Suprapubic skin (tissue), 4 donors: ENCODE measurements at places on chromosomes 4 and X. TPM values are rescaled to one million over a fixed set of nuclear protein-coding genes. Genes with fewer than 3 reads are reported as not detected.

GRCh38 chr4:10732914-10733415, 48.4 kb upstream of the CLNK start:
- no peak for DNase-seq
- H3K36me3 ChIP-seq, result no peaks in the 10 kb centered on the region
- H3K4me3 ChIP-seq, result no peak overlapping the region
- no peaks in the 10 kb centered on the region for H3K27me3 ChIP-seq
- no peak overlapping the region for H3K27ac ChIP-seq

DNA sequence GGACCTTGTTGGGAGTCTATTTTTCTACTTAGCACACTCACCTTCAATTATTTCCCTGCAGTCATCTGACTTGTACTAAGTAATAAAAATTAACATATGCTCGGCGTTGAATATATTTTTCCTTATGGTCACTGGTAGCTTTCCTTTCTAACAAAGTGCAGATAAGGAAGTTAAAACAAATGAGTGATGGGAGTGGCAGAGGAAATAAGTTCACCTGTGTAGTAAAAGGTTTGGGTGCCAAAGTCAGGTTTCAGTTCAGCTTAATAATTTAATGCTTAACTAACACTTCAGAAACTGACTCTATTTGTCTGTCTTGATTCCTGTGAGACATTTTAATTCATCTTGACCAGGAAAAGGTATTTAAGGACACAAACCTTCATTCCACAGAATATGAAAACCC, 184.4 kb downstream of the PCDH7 start:
- H3K4me3 ChIP-seq, result no peak overlapping the region
- H3K4me1 ChIP-seq, result no peaks in the 10 kb centered on the region
- no peak for DNase-seq
- H3K27me3 ChIP-seq, result no peaks in the 10 kb centered on the region

DNA sequence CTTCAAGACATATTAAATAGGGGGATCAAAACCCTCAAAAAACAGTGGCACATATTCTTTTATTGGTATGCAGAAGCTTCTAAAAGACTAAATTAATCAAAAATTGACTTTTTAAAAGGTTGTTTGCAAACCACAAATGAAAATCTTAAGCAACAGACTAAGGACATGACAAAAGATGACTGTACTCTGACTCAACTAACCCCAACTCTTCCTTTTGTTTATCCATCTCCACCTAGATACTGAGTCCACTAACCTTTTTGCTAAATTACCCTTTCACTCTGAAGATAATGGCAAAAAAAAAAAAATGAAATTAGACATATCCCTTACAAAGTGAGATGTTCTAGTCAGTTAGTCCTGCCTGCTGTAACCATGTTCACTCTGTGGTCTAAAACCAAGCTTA, 91.6 kb upstream of the NLRP2B start:
- DNase-seq, result no peak
- H3K4me1 ChIP-seq, result no peaks in the 10 kb centered on the region
- no peaks in the 10 kb centered on the region for H3K27me3 ChIP-seq
- H3K4me3 ChIP-seq, result no peak overlapping the region
- H3K27ac ChIP-seq, result no peak overlapping the region

- H3K36me3 ChIP-seq, result no peaks in the 10 kb centered on the region
- DNase-seq, result no peak
- no peak overlapping the region for H3K27ac ChIP-seq
- H3K4me3 ChIP-seq, result no peak overlapping the region
These were observed 155.4 kb downstream of the GPM6A start for GRCh38 chr4:175656649-175657048.

GRCh38 chr4:55503169-55503568, 43.5 kb downstream of the CLOCK start:
- DNase-seq, result no peak
- no peak overlapping the region for H3K4me3 ChIP-seq
- peaks cover 11% of the 10 kb centered on the region for H3K36me3 ChIP-seq
- no peak overlapping the region for H3K27ac ChIP-seq

GRCh38 chr4:173763389-173763788, 233.4 kb upstream of the HAND2 start:
- DNase-seq, result no peak
- no peak overlapping the region for H3K27ac ChIP-seq
- H3K27me3 ChIP-seq, result no peaks in the 10 kb centered on the region
- no peaks in the 10 kb centered on the region for H3K36me3 ChIP-seq

DNA sequence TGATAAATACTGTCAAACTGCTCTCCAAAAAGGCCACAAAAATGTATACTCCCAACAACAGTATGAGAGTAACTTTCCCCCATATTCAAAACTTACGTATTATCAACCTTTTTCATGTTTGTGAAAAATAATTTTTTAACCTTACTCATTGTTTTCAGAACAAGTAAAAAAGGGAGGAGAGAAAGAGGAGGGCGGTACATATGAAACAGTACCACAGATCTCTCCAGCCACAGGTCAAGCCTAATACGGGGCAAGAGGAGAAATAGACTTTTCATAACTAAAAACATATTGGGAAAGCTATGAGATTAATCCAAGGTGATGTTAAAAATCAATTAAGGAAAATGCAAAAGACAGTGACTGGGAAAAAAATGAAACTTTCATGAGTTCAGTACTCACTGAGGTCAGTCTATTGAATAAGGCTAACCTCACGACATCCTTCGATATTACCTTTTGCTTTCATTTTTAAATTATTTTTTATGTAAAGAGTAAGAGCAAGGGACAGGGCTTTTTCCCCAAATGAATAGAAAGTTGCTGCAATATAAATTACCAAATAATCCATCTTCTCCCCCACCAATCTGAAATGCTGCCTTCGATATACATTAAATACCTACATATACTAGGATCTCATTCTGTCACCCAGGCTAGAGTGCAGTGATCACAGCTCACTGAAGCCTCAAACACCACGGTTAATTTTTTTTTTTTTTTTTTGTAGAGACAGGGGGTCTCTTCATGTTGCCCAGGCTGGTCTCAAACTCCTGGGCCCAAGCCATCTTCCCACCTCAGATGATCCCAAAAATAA, 25.3 kb downstream of the FBXW7 start:
- H3K4me3 ChIP-seq, result no peak overlapping the region
- H3K4me1 ChIP-seq, result no peaks in the 10 kb centered on the region
- H3K27me3 ChIP-seq, result no peaks in the 10 kb centered on the region
- H3K27ac ChIP-seq, result no peak overlapping the region
- no peak for DNase-seq
- H3K36me3 ChIP-seq, result no peaks in the 10 kb centered on the region

- peaks cover 12% of the 10 kb centered on the region for H3K27me3 ChIP-seq
- H3K36me3 ChIP-seq, result no peaks in the 10 kb centered on the region
- H3K27ac ChIP-seq, result no peak overlapping the region
- peak; percentile 74 for DNase-seq
- H3K4me1 ChIP-seq, result no peaks in the 10 kb centered on the region
- H3K4me3 ChIP-seq, result no peak overlapping the region
These were observed 42.0 kb downstream of the PSAPL1 start for GRCh38 chr4:7392438-7393421.

GRCh38 chr4:22348410-22348809, 167.5 kb downstream of the ADGRA3 start:
- DNase-seq, result no peak
- H3K27me3 ChIP-seq, result no peaks in the 10 kb centered on the region
- H3K36me3 ChIP-seq, result no peaks in the 10 kb centered on the region
- no peak overlapping the region for H3K4me3 ChIP-seq

DNA sequence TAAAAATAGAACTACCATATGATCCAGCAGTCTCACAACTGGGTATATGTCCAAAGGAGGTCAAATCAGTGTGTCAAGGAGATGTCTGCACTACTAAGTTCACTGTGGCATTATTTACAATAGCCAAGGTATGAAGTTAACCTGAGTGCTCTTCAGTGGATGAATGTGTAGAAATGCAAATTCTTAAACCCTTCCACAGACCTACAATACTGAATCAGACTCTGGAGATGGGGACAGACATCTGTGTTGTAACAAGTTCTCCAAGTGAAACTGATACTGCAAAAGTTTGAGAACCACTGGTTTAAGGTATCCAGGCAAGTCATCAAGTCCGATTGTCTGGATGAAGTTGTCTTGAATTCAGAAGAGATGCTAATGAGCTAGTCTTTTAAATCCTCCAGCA, 38.5 kb downstream of the SMAD1 start:
- no peak for DNase-seq
- H3K27ac ChIP-seq, result no peak overlapping the region
- no peaks in the 10 kb centered on the region for H3K27me3 ChIP-seq
- peaks cover 5% of the 10 kb centered on the region for H3K36me3 ChIP-seq
- H3K4me1 ChIP-seq, result peaks cover 18% of the 10 kb centered on the region

- no peak overlapping the region for H3K4me3 ChIP-seq
- no peaks in the 10 kb centered on the region for H3K27me3 ChIP-seq
- DNase-seq, result no peak
- no peaks in the 10 kb centered on the region for H3K36me3 ChIP-seq
- H3K4me1 ChIP-seq, result no peaks in the 10 kb centered on the region
- H3K27ac ChIP-seq, result no peak overlapping the region
These were observed 1870.5 kb upstream of the TENM3 start for GRCh38 chr4:180372691-180373090.

DNA sequence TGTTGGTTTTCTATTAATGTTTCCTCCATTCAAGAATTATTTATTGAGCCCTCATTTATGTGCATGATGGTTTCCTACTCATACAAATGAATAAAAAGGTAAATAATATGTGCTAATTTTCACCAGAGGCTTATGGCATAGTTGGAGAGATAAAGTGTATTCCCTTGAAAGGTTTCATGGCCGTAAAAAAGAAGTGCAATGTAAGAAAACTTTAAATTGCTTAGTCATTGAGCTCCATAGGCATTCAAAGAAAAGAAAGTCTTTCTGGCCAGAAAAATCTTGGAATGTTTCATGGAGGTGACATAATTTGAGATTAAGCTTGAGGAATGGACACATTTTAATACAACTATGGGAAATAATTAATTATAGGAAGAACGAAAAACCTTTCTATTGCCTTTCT, 8.7 kb downstream of the KLHL4 start:
- no peak overlapping the region for H3K27ac ChIP-seq
- no peak for DNase-seq
- H3K4me1 ChIP-seq, result no peaks in the 10 kb centered on the region
- no peak overlapping the region for H3K4me3 ChIP-seq

DNA sequence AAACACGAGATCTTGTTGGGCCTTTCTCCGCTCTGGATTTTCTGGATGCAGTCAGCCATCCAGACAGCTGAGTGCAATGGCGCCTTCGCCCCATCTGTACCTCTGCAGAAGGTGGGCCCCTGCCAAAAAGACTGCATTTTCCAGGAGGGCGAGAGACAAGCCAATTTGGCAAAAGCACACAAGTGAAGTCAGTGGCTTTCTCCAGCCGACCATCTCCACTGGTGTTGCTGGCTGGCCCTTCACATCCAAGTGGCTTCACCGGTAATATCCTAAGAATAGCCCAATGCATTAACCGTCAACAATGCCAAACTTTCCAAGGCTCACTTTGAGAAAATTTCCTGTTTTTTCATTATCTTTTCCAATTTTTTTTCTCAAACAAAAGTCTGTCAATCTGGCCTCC, 96.2 kb upstream of the MXRA5 start:
- no peak overlapping the region for H3K27ac ChIP-seq
- no peaks in the 10 kb centered on the region for H3K27me3 ChIP-seq
- no peak for DNase-seq
- no peaks in the 10 kb centered on the region for H3K4me1 ChIP-seq

GRCh38 chr4:129682586-129682985, 586.6 kb downstream of the C4orf33 start:
- no peaks in the 10 kb centered on the region for H3K27me3 ChIP-seq
- no peaks in the 10 kb centered on the region for H3K36me3 ChIP-seq
- H3K4me3 ChIP-seq, result no peak overlapping the region
- no peaks in the 10 kb centered on the region for H3K4me1 ChIP-seq
- no peak overlapping the region for H3K27ac ChIP-seq

- H3K36me3 ChIP-seq, result peaks cover 70% of the 10 kb centered on the region
- no peaks in the 10 kb centered on the region for H3K4me1 ChIP-seq
- H3K27ac ChIP-seq, result no peak overlapping the region
- H3K27me3 ChIP-seq, result no peaks in the 10 kb centered on the region
- H3K4me3 ChIP-seq, result no peak overlapping the region
These were observed 86.4 kb downstream of the ANKRD17 start for GRCh38 chr4:73172161-73172560.

- no peaks in the 10 kb centered on the region for H3K36me3 ChIP-seq
- no peak overlapping the region for H3K27ac ChIP-seq
- no peak overlapping the region for H3K4me3 ChIP-seq
- DNase-seq, result no peak
- H3K4me1 ChIP-seq, result no peaks in the 10 kb centered on the region
These were observed 36.3 kb downstream of the DTHD1 start for GRCh38 chr4:36317721-36318120.

DNA sequence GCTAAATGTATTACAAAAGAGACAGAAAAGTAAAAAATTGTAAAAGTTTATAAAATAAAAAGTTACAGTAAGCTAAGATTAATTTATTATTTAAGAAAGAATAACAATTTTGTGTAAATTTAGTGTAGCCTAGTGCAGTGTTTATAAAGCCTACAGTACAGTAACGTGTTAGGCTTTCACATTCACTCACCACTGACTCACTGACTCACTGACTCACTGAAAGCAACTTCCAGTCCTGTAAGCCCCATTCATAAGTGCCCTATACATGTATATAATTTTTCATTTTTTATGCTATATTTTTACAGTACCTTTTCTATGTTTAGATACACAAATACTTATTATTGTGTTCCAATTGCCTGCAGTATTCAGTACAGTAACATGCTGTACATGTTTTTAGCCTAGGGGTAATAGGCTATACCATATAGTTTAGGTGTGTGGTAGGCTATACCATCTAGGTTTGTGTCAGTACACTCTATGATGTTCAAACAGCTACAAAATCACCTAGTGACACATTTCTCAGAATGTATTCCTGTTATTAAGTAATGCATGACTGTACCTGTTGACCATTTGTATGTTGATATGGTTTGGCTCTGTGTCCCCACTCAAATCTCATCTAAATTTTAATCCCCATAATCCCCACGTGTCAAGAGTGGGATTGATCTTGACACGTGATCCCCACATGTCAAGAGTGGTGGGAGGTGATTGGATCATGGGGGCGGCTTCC, 57.9 kb downstream of the CFAP299 start:
- no peak overlapping the region for H3K27ac ChIP-seq
- no peaks in the 10 kb centered on the region for H3K36me3 ChIP-seq
- no peak for DNase-seq
- no peaks in the 10 kb centered on the region for H3K27me3 ChIP-seq

GRCh38 chr4:8108261-8108660, 50.4 kb downstream of the ABLIM2 start:
- H3K27me3 ChIP-seq, result peaks cover 26% of the 10 kb centered on the region
- H3K36me3 ChIP-seq, result no peaks in the 10 kb centered on the region
- H3K27ac ChIP-seq, result no peak overlapping the region
- no peak overlapping the region for H3K4me3 ChIP-seq
- no peak for DNase-seq

GRCh38 chr4:185210102-185210981, 944 bp downstream of the SNX25 start:
- peak; percentile 79 for DNase-seq
- H3K4me3 ChIP-seq, result peak overlapping the region; percentile 84
- H3K4me1 ChIP-seq, result peaks cover 21% of the 10 kb centered on the region
- peak overlapping the region; percentile 90 for H3K27ac ChIP-seq
- H3K36me3 ChIP-seq, result no peaks in the 10 kb centered on the region

Gene ATP7A
- 19.9 TPM for total RNA-seq

Gene PORCN
- total RNA-seq, result 21.5 TPM

Gene KLHL4
- total RNA-seq, result not detected

Gene TNMD
- total RNA-seq, result not detected

Gene RAB41
- total RNA-seq, result 0.68 TPM

Gene NHSL2
- 2.0 TPM for total RNA-seq

Gene GPR82
- not detected for total RNA-seq

Gene ZAR1
- not detected for total RNA-seq

Gene RGN
- not detected for total RNA-seq
